Activated T-cell treated with anti-CD3 and anti-CD28 coated beads, Interleukin-2, amount 50 U/mL, for 72 hours (primary cell): ENCODE measurements at places on chromosomes 3 and 15. TPM values are rescaled to one million over a fixed set of nuclear protein-coding genes. Genes with fewer than 3 reads are reported as not detected.

GRCh38 chr15:83653639-83654378 is at the start of gene ADAMTSL3:
TSS of gene ADAMTSL3 (plus strand) at chr15:83654123. CDS start at chr15:83655762, 1,639 bp downstream.
- H3K27ac ChIP-seq: no peak within 1 kb of the TSS
- no peak within 1 kb of the TSS for H3K4me3 ChIP-seq
- H3K4me1 ChIP-seq: no peaks in the 10 kb centered on the region
- H3K36me3 ChIP-seq: no peaks in the 10 kb centered on the region
- H3K27me3 ChIP-seq: peaks cover 36% of the 10 kb centered on the region

GRCh38 chr15:31227235-31227634 is 99.4 kb upstream of the KLF13 start:
- H3K4me1 ChIP-seq: peaks cover 15% of the 10 kb centered on the region
- H3K27ac ChIP-seq: no peak overlapping the region
- H3K27me3 ChIP-seq: no peaks in the 10 kb centered on the region
- DNase-seq: no peak
- H3K4me3 ChIP-seq: no peak overlapping the region

GRCh38 chr15:75198560-75199356 is 2.9 kb upstream of the C15orf39 start:
- H3K4me1 ChIP-seq: peaks cover 34% of the 10 kb centered on the region
- peak; percentile 37 for DNase-seq
- H3K27ac ChIP-seq: no peak overlapping the region
- H3K36me3 ChIP-seq: no peaks in the 10 kb centered on the region

- no peak for DNase-seq
- peak overlapping the region; percentile 87 for H3K4me3 ChIP-seq
- peak overlapping the region; percentile 77 for H3K27ac ChIP-seq
Observed at GRCh38 chr3:98528474-98529346, 3.1 kb upstream of the GPR15 start.

GRCh38 chr3:175200391-175201095 is 341.4 kb downstream of the NAALADL2 start:
- H3K27ac ChIP-seq: no peak overlapping the region
- H3K36me3 ChIP-seq: peaks cover 9% of the 10 kb centered on the region
- no peaks in the 10 kb centered on the region for H3K27me3 ChIP-seq
- no peak overlapping the region for H3K4me3 ChIP-seq
- H3K4me1 ChIP-seq: no peaks in the 10 kb centered on the region

DNA sequence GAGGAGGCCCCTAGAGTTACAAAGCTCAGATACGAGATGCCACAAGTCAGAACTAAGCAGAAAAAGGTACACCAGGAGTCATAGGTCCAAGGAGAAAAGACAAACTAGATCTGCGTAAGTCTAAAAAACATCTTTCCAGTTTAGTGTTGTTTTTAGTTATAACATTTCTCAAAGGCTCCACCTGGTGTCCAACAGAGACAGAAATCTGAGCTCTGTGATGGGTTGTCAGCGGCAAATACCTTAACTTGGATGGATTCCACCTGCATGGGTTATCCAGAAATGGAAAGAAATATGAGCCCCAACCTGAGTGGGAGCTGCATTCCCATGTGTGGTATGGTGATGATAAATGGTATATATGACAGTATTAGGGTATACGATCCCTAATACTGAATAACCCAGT is 238.6 kb upstream of the CHRM5 start:
- no peaks in the 10 kb centered on the region for H3K27me3 ChIP-seq
- H3K4me3 ChIP-seq: no peak overlapping the region
- H3K4me1 ChIP-seq: no peaks in the 10 kb centered on the region
- H3K36me3 ChIP-seq: no peaks in the 10 kb centered on the region

EXD1 gene
- total RNA-seq: not detected

ITIH1 gene
- not detected for total RNA-seq
